ENCODE measurements at places on chromosomes 5 and 9. TPM values are rescaled to one million over a fixed set of nuclear protein-coding genes. Genes with fewer than 3 reads are reported as not detected.

The OR1J2 gene
- total RNA-seq, result 0.50 TPM

The ZNF189 gene
- 17.5 TPM for total RNA-seq

The FOXD4L6 gene
- total RNA-seq, result 0.17 TPM

The SSBP2 gene
- total RNA-seq, result 22.1 TPM

The SLC46A2 gene
- total RNA-seq, result not detected

The SLC23A1 gene
- not detected for total RNA-seq

The FYB1 gene
- 0.03 TPM for total RNA-seq

The RNF14 gene
- total RNA-seq, result 135 TPM

The MYO10 gene
- 58.3 TPM for total RNA-seq

The PCDHA5 gene
- 0.07 TPM for total RNA-seq

The MAST4 gene
- total RNA-seq, result 25.1 TPM

The OTP gene
- total RNA-seq, result not detected

The ORM2 gene
- total RNA-seq, result not detected

The OLFML2A gene
- 1.3 TPM for total RNA-seq

The ADAMTSL1 gene
- total RNA-seq, result 128 TPM

The CYSRT1 gene
- total RNA-seq, result 0.33 TPM

The TLX3 gene
- total RNA-seq, result not detected

The GALT gene
- total RNA-seq, result 34.2 TPM

The SMIM32 gene
- 0.07 TPM for total RNA-seq

The CREBRF gene
- 20.8 TPM for total RNA-seq

The MYOZ3 gene
- total RNA-seq, result 2.3 TPM
